ENCODE measurements at places on chromosomes 5 and 9.

DNA sequence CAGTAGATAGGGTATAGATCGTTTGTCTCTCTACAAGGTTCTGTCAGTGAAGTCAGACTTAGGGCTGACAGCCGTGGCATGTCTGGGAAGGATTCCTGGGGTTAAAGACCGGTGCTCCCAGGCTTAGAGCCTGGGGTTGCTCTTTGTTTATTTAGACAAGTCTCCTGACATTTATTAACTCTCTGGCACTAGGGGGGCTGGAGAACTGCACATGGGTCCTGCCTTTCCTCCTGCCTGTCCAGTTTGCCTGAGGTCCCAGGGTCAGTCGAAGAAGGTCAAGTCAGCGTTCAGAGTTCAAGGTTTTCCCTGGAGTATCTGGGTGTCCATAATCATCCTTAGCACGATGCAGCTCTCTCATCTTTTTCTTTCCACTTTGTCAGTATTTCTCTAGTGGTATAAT lies 5.6 kb downstream of the EGFLAM start:
- no peak for DNase-seq

DNA sequence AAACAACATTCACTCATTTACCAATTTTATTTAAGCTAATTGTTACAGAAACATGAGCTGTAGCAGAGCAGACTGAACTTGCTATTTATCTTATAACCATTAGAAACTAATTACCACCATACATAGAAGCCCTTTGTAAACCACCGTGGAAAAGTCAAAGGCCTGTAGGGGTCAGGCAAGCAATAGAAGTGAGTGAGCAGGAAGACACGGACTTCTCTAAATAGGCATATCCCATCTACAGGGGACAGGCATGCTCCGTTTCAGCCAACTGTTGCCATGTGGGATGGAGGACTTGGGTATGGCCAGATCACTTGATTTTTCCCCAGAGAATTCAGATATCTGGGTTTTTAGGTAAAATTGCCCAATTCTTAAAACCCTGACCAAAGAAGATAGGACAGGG lies 44.8 kb downstream of the PRRC1 start:
- no peak for DNase-seq

DNA sequence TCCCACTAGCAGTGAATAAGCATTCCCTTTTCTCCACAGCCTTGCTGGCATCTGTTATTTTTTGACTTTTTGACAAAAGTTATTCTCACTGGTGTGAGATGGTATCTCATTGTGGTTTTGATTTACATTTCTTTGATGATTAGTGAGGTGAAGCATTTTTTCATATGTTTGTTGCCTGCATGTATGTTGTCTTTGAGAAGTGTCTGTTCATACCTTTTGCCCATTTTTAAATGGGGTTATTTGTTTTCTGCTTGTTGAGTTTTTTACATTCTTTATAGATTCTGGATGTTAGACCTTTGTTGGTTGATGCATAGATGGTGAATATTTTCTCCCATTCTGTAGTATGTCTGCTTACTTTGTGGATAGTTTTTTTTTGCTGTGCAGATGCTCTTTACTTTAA lies 171.7 kb downstream of the SREK1 start:
- no peak for DNase-seq

- DNase-seq = no peak
Measured at GRCh38 chr5:7714119-7714518, 136.8 kb downstream of the CFAP90 start.

- DNase-seq = no peak
Measured at GRCh38 chr9:122076117-122076516, 17.0 kb downstream of the TTLL11 start.

- DNase-seq = no peak
Measured at GRCh38 chr5:5085381-5085780, 54.7 kb upstream of the ADAMTS16 start.

DNA sequence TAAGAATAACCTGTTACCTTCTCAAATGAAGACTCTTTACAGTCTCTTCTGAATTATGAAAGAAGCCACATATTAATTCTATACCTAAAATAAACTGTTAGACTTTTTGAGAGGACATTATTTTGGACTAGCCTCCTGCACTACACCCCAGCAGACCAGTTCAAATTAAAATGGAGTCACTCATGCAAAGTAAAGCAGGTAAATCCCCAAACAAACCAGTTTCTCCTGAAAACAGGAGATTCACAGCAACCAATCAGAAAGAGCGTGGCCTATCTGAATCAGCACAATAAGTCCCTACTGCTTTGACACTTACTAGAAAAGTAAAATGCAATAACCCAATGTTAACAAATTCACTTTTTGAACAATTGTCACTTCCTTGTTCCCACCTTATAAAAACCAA lies 58.8 kb downstream of the PTBP3 start:
- no peak for DNase-seq

DNA sequence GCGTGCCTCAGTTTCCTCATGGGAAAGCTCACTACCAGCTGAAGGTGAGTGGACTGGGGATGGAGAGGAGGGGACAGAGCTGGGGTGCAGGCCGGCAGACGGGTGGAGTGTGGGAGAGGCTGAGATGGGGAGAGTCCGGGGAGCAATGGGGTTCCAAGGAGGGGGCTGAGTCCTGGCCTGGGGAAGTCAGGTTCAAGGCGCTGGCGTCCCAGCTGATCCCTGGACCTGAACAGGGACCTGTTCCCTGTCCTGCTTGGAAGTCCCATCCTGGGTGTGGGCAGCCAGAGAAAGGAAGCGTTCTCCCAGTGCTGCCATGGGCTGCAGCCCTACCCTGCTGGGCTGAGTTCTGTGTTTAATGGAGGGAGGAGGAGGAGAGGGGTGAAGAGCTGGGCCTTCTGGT lies 60.9 kb upstream of the GNE start:
- no peak for DNase-seq

DNA sequence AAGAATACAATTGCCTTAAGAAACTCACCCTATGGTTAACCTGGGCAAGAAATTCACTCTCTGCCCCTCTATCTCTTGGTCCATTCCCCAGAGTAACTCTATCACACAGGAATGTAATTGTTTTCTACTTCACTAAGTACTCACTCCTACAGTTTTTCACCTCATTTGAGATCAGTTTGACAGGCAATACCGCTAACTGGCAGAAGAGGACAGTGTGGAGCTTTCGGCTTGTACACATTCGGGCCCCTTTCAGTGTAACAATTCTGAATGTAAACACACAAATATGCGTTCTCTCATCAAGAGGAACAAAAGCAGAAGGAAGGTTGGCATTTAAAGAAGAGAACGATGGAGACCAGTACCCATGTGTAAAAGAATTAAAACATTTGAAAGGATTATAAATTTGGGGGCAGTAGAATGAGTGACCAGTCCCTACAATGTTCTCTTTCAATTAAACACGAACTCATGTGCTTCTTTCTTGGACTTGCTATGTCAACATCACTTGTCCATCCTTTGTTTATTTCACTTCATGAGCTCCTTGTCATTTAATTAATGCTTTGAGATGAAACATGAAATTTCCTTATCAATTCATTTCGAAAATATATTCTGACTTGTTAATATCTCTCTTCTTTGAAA lies 188.5 kb upstream of the GRAMD2B start:
- DNase-seq = no peak

GRCh38 chr9:127921557-127922120 lies 4.8 kb upstream of the ST6GALNAC4 start:
- DNase-seq = no peak

- DNase-seq = no peak
Measured at GRCh38 chr5:126195410-126196100, 227.7 kb upstream of the GRAMD2B start.

Measured in GM12878 (cell line).